ENCODE measurements at places on chromosomes 2 and 18.
A peak's percentile ranks its signal among the peaks of the same experiment; 100 is the strongest.

DNA sequence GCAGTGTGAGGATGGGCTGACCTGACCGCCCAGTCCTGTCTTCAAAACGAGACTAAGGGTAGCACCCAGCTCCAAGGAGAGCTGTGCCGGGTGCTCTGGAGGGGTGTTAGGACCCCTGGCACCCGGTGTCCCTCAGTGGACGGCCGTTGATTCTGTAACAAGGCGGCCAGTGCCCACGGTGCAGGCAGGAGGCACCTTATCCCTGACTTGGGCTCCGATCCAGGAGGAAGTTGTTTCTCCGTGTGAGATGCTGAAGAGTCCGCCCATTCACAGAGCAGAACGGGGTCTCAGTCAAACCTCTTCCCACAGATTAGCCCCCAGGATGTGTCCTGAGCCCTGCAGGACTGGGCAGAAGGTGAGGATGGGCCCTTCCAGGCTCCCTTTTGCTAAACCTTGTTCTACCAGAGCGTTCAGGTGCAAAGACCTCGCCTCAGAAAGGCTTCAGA, 123.0 kb downstream of the NFATC1 start:
- DNase-seq, result no peak

DNA sequence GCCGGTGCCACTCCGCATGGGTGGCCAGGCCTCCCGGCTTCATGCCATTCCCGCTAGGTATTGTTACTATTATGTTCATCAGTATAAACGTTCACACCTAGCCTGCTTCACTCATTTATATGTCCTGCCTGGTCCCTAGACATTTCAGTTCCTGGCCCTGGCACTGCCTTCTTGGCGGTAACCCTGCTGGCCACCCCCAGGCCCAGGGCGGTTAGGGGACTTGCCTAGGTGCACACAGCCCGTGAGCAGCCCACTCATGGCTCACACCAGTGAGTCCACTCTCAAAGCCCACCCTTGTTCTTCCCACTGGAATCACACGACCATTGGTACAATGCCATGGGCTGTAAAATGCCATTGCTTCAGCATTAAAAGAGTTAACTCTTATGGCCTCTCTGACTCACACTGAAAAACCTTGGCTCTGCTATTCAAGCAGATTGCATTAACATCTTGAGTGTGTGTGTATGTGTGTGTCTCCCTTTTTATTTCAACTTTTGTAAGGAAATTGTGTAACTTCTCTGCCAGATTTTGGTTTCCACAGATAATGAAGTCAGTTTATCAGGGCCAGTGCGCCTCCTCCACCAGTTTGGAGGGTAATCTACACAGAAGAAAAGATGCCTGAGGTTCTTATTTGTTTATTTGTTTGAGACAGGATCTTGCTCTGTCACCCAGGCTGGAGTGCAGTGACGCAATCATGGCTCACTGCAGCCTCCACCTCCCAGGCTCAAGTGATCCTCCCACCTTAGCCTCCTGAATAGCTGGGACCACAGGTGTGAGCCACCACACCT, 74.2 kb downstream of the RAB31 start:
- DNase-seq, result peak; percentile 96

DNA sequence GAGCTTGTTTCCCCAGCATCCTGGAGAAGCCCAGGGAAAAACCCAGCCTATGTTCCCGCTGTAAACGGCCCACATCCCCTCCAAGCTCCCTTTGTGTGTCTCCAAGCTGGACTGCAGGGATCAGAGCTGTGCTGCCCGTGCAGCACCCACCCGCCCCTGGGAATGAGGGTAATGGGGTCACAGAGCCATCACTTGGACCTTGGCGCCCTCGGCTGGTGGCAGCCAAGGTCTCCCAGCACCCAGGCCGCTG, 670 bp upstream of the INPP5D start:
- no peak for DNase-seq

- DNase-seq, result no peak
Measured at GRCh38 chr2:201795607-201796477, 10.5 kb upstream of the CDK15 start.

DNA sequence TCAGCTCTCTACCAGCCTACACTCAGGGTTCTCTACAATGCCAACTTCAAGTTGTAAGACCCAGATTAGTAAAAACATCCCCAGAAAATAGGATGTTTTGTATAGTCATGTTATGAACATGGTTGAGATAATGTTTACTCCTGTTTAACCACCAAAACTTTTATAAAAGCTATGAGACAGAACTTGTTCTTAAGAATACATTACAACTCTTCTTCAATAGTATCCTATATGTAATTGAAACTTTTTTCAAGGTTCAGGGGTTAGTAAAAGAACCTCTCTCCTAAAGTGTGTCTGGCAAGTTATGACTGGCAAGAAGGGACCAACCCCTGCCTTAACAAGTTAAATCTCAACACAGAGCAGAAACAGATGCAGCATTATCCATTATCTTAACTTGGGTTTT, 118.8 kb upstream of the STK17B start:
- no peak for DNase-seq

DNA sequence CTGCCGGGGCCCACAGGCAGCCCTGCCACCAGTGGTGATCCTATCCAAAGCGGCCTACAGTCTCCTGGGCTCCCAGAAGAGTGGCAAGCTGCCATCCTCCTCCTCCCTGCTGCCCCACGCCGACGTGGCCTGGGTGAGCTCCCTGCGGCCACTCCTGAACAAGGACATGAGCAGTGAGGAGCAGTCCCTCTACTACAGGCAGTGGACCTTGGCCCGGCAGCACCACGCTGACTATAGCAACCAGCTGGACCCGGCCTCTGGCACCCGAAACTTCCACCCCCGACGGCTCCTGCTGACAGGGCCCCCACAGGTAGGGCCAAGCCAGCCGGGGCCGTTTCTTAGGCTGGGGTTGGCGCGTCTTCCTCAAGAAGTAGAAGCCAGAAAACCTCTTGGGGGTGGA, 100.5 kb downstream of the ESCO1 start:
- DNase-seq, result no peak

DNA sequence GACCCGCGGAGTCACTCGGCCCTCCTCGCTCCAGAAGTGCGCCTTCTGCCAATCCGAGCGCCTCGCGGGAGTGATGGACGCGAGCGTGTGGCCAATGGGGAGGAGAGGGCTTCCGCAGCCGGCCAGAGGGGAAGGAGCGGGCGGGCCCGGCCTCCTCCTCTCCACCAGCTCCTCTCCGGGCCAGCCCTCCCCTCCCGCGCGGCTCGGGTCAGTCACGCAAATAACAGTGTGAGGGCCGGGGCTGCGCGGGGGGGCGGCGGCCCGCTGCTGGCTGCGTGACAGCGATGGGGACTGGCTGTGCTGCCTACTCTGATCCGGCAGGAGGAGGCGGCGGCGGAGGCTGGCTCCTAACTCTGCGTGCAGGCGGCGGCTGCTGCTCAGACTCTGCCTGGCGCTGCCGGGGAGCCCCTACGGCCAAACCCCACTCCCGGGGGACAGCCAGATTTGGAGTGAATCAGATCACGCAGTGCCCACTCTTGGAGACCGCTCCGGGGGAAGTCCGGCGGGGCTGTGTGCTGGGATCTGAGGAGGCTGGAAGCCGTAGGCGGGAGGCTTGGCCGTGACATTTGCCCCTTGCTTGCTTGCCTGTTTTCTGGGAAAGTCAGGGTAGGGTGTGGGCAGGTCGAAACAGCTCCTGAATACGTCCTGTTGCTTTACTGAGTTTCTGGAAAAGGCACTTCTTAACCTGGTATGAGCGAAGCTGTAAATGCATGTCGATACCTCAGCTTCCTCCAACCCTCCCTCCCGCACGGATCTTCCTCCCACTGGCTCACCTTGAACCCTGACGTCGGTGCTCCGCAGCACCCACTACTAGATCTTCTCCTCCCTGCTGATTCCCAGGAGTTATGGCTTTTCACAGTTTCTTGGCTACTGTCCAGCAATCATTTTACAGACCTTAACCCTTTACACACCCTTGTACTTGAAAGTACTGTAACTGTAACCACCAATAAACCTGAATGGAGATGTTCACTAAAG, 97.9 kb upstream of the SERTAD2 start:
- no peak for DNase-seq

GRCh38 chr18:77055429-77056300, 76.9 kb downstream of the MBP start:
- no peak for DNase-seq

DNA sequence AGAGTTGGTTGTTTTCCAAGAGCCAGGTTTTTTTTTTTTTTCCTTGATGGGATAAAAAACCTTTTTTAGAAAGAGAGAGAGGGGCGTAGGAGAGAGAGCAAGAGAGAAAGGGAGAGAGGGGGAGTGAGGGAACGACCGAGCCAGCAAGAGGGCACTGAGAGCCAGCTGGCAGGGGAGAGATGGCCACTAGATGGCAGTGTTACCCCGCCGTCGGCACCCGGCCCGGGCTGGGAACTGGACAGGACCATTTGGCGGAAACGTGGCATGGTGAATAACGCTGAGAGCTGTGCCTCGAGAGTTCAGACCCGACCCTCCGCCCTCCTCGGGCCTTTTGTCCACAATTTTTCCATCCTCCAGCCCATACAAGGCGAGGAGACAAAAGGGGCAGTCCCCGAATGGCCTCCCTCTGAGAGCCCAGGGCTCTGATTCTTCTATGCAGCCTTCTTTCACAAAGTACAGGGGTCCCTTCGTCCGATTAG, 286.7 kb upstream of the VRK2 start:
- peak; percentile 10 for DNase-seq

DNA sequence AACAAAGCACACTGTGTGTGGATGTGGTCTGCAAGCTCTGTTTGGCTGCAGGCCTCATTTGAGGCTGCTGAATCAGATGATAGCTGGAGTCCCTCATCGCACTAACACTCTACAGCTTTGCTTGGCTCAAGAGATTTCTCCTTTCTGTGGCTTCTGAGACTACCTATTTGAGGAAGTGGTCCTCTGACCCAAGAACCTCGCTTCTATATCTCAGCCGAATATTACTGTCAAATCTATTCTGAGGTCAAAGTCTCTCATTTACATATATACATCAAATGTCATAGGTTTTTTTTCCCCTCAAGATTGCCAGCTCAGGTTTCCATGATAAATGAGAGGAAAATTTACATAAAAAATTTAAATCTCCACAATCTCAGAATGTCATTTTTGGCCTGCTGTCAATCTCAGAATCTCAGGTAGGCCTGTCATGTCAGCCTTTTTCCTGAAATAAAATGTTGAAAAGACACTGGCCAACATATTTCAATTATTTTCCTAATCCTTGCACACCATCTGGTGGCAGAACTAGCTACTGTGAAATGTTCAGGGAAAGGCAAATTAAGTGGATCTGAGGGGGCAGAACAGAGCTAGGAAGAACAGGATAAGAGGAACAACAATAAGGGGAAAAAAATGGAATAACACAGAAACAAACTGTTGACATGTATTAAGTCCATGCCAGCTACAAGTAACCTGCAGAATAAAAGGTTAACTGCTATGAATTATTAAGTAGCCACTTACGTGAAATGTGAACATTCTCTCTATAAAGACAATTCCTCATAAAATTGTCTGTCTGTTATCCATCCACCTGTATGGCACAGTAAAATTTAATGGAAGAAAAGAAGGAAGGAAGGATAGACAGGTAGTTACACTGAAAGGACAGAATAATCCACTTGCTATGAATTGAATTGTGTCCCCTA, 39.3 kb downstream of the AP1S3 start:
- no peak for DNase-seq

DNA sequence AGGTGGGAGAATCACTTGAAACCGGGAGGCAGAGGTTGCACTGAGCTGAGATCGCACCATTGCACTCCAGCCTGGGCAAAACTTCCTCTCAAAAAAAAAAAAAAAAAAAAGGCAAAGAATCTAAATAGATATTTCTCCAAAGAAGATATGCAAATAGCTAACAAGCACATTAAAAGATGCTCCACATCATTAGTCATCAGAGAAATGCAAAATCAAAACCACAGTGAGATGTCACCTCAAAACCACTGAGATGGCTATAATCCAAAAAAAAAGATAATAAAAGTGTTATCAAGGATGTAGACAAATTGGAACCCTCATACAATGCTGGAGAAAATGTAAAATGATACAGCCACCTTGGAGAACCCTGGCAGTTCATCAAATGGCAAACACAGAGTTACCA, 8.4 kb downstream of the ST8SIA5 start:
- DNase-seq, result no peak

DNA sequence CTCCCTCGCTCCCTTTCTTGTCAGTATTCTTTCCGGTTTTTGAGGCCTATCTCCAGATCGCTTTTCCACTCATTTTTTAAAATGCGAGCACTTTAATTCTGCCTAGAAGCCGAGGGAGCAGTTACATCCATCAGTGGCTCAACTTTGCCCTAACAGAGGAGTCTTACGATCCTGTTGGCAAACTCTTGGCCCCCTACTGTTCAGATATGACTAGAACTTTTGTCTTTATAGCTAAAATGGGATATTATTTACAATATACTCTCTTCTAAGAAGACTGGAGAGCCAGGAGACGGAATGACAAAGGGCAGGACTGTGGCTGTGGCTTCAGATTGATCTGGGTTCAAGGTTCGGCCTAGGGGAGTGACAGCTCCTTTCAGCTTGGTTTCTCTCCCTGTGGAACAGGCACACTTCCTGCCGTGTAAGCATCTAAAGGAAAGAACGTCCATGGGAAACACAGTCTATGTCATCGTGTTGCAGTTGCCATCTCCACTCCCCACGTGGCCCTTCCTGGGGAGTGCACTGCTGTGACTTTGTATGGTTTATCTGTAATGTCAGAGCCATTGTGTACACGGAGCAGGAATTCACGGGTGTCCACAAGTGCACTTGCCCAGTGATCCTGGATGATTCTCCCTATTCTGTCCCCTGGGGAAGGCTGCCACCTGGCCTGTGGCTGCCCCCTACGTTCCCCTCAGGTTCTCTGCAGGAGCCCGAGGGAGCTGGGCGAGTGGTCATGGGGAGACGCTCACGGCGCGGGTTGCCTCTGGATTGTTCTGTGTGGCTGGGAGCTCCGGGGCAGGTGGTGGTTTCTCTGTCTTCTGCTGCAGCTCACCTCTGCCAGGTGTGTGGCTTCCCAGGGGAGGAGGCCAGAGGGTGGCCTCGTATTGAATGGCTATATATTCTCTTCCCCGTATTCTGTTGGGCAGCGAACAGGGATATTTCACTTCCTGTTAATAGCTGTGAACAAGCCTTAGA, 222.0 kb downstream of the LDLRAD4 start:
- DNase-seq, result no peak

DNA sequence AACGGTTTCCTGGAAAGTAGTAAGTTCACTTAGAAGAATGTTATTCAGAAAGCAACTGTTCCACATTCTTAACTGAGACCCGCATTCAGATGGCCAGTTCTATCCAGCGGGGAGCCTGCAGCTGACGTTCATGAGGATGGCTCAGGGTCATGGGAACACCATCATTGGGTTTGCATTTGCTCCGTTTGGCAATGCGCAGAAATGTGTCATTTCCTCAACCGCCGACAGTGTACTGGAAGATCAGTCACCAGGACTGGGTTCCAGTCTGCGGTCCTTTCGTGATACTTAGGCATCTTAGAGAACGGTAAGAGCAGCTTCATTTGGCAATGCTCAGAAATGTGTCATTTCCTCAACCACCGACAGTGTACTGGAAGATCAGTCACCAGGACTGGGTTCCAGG, 104.0 kb downstream of the DNER start:
- DNase-seq, result no peak

- DNase-seq, result no peak
Measured at GRCh38 chr2:120562218-120563005, 173.3 kb upstream of the GLI2 start.

DNA sequence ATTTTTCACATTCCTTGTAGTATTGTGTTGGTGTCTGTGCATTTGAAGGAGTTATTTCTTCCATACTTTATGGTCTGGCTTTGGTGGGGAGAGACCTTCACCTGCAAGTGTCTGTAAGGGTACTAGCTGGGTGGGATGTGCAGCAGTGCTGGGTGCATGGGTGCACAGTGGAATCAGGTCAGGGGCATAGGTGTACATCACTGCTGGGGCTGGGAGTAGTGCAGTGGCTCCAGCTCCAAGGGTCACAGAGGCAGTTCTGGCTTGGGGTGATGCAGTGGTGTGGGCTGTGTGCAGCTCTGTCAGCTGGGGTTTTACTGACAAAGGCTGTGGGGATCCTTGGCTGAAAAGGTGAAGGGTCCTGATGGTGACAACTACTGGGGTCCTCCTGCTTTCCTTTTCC, 44.8 kb downstream of the CCDC148 start:
- no peak for DNase-seq

Measured in GM04503 (cell line).